AG04449 (cell line): ENCODE measurements at places on chromosomes 4 and X.

DNA sequence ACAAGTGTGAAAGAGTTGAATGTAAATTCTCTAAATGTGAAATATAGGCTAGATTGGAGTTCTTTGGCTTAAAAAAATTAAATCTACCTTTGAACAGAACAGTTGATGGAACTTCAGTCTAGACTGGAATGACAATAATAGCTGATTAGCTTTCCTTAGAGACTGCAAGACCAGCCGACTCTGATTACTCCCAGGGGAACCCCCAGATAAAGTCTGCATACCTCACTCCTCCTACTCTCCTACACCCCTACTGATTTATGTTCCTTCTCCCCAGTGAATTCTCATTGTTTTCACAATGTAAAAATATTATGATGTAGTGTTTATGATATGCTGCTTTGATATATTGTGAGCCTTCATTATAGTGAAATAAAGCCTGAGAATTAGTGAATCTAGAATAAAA lies 241.3 kb downstream of the CFAP299 start:
- DNase-seq, result no peak

DNA sequence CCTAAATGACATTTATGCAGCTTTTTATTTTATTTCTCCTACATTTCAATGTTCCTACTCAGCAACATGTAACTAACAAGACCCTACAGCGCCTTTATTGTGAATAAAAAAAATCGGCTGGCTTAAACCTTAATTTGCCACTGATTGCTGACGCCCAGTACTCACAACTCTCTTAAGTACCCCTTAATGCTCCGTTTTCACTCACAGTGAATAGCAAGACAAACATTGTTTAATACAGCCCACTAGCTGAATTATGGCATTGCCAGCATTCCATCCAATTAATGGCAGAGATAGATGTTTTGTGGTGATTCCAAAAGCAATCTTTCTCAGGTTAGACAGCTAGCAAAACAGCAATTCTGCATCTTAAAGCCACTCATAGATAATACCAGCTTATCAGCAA lies 61.1 kb downstream of the PPARGC1A start:
- DNase-seq, result no peak

DNA sequence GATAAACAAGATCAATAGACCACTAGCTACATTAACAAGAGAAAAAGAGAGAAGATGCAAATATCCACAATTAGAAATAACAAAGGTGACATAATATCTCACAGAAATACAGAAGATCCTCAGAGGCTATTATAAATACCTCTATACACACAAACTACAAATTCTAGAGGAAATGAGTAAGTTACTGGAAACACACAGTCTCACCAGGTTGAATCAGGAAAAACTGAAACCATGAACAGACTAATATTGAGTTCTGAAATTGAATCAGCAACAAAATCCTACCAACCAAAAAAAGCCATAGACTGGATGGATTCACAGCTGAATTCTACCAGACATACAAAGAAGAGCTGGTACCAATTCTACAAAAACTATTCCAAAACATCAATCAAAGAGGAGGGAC lies 211.8 kb upstream of the CPEB2 start:
- DNase-seq, result no peak

GRCh38 chr4:41069257-41069656 lies 145.1 kb downstream of the APBB2 start:
- DNase-seq, result no peak

DNA sequence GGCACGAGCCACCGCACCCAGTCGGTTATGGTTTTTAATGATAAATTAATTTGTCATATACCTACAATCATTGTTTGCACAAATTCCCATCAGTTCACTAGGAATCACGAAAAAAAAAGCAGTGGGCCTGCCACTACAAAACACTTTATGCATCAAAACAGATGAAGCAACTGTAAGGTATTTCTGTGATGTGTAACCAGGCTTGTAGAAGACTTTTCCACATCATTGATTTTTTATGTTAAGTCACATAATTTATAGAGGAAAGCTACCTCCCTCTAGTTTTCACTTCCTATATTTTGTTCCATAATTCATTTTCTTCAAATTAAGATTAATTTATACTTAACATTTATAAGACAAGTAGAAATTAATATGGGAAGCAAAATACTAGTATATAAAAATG lies 6.7 kb upstream of the FAM200B start:
- no peak for DNase-seq

DNA sequence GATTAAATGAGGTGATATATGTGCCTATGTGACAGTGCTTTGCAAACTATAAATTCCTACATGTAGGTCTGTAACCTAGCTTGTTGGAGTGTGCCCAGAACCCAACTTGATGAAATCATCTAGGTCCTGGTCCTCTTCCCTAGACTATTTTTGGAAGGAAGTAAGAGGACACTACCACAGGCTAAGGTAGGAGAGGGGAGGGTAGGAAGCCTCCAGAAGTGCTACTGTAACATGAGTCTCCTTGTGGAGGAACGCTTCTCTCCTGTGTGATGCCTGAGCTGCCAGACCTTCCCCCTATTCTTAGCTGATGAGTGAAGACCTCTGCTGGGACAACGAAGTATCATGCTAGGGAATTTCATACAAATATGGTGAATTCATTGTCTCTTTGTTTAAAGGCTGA lies 41.8 kb upstream of the IL21 start:
- DNase-seq, result no peak

- DNase-seq, result no peak
Observed at GRCh38 chr4:182924497-182924896, 7.3 kb upstream of the DCTD start.

GRCh38 chrX:120755066-120755846 lies 120.4 kb downstream of the CT47B1 start:
- DNase-seq, result no peak

- DNase-seq, result peak; percentile 38
Observed at GRCh38 chr4:52606726-52607125, 52.4 kb downstream of the USP46 start.

DNA sequence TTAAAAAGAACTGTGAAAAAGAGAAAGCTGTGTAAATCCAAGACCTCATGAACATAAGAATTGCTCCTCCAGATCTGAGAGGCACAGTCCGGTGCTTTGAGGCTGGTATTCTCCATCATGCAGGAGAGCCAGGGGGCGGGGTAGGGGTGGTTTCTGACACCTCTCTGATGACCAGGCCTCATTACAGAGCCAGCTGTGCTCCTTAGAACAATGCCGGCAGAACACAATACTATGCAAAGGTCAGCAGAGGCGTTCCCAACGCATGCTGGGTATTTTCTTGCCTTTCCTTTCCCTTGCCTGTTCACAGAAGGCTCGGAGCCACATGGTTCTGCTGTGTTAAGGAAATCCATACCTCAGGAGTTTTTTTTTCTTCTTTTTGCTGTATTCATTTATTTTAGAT lies 91.2 kb upstream of the SOD3 start:
- no peak for DNase-seq

DNA sequence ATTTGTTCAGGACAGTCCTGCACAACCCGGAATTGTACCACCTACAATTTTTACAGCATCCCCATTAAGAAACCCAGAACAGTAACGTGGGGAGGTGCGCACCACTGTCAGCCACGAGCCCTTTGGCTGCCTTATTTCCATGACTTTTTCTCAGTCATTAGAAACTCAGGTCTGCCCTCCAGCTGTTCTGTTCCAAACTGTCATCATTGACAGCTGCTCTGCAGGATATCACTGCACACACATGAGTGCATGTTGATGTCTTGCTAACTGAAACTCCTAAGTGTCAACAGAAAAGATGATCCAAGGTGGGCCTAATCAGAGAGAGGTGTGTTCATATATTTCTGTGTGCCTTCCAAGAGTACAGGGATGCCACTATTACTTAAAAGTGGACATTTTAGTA lies 123.4 kb downstream of the PARM1 start:
- DNase-seq, result no peak

GRCh38 chr4:26762650-26763049 lies 98.0 kb upstream of the STIM2 start:
- no peak for DNase-seq

- no peak for DNase-seq
Observed at GRCh38 chr4:1298461-1298860, 8.8 kb downstream of the MAEA start.

DNA sequence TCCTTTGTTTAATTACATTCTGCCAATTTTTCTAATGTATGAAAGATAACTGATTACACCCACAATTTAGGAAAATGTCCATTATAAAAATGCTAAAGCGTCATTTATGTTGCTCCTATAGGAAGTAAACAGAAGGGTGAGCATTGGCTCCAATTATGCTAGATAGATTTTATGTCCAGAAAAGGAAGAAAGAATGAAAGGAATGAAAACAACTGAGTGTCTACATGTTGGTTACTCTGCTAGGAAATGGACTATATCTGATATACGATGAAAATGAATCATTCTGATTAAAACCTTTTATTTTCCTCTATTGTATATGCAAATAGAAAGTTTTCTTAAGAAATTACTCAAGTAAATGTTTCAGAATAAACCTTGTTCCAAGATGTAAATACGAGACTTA lies 1.6 kb downstream of the ENAM start:
- no peak for DNase-seq

- DNase-seq, result no peak
Observed at GRCh38 chrX:129653971-129654651, 645 bp downstream of the APLN start.

GRCh38 chrX:118228041-118228440 lies 111.4 kb upstream of the KLHL13 start:
- DNase-seq, result no peak

GRCh38 chrX:16671005-16671404 lies 21.0 kb downstream of the S100G start:
- DNase-seq, result no peak

- DNase-seq, result no peak
Observed at GRCh38 chr4:2768124-2768523, 12.0 kb upstream of the TNIP2 start.

DNA sequence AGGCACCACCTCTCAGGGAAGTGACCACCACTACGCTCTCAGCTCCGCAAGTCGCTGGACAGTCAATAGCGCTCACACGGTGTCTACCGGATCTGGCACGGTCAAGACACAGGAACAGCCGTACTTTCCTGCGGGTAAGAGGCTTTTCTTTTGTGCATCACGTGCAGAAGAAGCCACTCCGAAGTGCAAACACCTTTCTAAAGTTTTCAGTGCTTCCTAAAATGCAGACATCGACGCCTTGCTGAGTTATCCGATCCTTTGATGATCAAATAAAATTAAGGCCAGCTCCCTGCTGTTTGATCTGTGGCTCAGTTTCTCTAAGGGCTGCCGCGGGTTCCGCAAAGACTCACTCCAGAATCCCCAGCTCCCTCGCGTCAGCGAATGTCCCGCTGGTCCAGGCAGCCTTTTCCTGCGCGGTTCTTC lies 71.8 kb downstream of the FBXO8 start:
- no peak for DNase-seq

GRCh38 chr4:166363198-166363597 lies 490.2 kb downstream of the TLL1 start:
- no peak for DNase-seq

DNA sequence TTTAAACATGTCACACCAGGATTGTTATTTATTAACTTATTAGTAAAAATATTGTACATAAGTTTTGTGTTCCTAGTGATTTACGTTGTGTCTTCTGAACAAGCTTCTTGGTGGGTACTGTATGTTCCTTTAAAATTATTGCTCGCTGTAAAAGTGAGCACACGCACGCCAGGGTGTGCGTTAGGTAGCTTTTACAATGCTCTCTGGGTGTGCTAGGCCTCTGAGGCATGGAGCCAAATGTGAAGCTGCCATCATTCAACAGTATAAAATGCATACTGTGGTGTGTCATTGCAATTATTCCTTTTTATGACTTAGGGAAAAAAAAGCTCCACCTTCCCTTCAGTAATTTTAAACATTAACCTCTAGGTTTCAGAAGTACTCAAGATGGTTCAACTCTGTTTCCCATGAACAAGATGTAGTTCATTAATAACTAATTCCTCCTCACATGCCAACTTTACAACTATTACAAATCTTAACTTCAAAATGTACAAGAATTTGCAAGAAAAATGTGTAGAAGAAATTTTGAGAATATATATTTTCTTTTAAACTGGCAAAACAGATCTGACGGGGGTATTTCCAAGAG lies 42.4 kb downstream of the ATOH1 start:
- no peak for DNase-seq

DNA sequence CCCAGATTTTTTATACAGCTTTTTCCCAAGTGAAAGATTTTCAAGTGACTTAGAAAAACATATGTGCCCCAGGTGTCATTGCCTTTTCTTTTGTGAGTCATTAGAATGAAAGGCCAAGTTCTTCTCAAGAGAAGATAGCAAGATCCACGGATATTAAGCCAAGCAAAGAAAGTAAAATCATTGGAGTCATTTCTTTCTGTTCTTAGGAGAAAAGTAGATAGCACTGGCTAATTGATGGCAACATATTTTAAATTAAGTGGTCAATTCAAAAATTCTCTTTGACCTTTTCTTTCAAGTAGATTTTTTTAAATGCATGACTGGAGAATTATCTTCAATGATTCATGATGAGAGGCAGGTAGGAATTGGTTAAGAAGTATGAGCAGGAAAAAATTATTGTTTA lies 94.4 kb downstream of the HHIP start:
- DNase-seq, result no peak
